ENCODE measurements at places on chromosomes 6 and 20.

GRCh38 chr6:100475554-100476320, 11.0 kb upstream of the SIM1 start:
- no peak for DNase-seq

DNA sequence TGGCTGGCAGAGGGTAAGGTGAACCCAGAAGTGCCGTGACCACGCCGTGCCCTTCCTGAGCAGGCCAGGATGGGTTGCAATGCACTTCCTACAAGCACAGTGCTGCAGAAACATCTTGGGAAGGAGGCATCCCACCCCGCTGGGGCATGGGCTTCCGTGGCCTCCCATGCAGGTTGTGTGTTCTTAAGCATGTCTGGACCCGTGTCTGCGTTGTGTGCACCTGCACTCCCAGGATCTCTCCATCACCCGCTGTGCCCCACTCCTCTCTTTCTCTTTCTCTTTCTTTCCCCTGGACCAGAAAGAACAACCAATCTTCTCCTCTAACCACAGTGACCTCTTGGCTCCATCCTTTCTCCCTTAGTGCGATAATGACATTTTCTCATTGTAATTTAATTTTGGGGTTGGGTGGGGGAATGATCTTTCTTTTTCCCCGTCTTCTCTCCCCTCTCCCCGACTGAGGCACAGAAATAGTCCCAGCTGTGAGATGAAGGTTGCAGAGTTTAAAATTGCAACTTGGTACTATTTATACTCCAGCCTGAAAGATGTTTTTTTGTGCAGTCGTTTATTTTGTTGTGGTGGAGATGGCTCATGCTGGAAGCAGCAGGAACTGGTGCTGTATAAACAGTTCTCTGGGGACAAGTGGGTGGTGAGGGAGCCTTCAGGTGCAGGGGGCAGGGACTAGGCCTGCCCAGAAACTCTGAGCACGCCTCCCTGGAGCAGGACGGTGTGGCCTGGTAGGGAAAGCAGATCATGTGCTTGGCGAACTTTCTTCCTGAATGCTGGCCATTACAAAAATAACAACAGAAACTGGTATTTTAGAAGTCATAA, 20.5 kb downstream of the BCAS4 start:
- no peak for DNase-seq

- no peak for DNase-seq
Measured at GRCh38 chr6:25302677-25303128, 23.5 kb downstream of the CARMIL1 start.

- DNase-seq: no peak
Measured at GRCh38 chr6:87155842-87156815, 764 bp downstream of the ZNF292 start.

- no peak for DNase-seq
Measured at GRCh38 chr6:4486568-4487315, 289.5 kb upstream of the CDYL start.

DNA sequence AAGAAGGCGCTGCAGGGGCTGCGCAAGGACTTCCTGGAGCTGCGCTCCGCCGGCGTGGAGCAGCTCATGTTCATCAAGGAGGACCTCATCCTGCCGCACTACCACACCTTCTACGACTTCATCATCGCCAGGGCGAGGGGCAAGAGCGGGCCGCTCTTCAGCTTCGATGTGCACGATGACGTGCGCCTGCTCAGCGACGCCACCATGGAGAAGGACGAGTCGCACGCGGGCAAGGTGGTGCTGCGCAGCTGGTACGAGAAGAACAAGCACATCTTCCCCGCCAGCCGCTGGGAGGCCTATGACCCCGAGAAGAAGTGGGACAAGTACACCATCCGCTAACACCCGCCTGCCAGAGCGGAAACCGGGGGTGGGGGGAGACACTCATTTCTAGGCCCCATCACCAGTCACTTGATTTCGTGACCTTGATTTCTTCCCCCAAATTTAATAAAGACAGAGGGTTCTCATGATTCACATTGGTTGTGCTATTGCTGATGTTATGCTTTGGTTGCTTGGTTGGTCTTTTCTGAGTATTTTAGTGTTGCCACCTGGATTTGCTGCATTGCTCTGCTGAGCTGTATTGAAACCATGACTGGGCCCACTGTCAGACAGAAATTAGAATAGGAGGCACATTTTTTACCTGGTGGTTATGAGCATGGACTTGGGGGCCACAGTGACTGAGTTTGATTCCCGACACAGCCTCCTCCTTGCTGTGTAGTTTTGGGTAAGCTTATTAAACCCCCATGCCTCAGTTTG, 1.5 kb downstream of the FAM50B start:
- no peak for DNase-seq

GRCh38 chr20:53939572-53940359, 130.6 kb downstream of the BCAS1 start:
- no peak for DNase-seq

DNA sequence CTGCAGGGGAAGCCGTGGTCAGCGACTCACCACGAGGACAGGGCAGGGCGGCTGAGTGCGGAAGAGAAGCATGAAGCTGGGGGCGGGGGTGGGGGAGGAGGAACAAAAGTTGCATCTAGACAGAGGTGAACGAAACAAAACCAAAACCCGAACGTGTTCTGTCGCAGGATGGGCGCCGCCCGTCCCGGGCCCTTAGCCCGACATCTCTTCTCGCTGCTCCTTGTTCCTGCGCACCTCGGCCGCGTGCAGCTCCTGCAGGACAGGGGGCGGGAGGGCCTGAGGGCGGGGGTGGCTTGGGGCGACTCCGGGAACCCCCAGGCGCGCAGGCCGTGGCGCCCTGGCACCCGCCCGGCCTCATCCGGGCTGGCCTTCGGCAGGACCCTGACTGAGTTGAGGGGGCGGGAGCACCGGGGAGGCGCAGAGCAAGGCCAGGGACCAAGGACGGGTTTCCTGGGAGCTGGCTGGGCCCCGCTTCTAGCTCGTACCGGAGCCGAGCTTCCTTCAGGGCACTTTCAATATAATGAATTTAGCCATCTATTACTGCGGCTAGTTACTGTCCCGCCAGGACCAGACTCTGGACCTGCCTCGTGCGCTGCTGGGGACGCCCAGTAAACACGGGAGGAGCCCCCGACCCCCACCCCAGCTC, 12.0 kb downstream of the STMN3 start:
- no peak for DNase-seq

- no peak for DNase-seq
Measured at GRCh38 chr6:33069021-33069738, 4.3 kb downstream of the HLA-DPA1 start.

DNA sequence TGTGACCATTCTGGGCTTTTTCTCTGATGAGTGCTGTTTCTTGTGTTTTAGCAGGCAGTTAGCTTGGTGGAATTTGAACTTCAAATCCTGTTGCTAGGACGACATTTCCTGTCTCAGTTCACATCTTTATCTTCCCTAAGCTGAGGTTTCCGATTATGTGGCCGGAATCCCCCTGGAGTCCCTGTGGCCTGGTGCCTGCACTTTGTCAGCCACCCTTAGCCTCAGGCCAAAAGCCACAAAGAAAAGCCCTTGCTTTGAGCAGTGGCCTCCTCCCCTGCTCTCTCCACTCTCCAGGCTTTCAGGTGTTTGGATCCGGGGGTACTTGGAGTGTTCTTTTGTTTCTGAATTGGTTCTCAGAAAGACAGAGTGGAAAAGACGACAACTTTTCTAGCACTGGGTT, 59.9 kb upstream of the PMEPA1 start:
- no peak for DNase-seq

GRCh38 chr6:136361787-136362186, 72.1 kb upstream of the BCLAF1 start:
- no peak for DNase-seq

DNA sequence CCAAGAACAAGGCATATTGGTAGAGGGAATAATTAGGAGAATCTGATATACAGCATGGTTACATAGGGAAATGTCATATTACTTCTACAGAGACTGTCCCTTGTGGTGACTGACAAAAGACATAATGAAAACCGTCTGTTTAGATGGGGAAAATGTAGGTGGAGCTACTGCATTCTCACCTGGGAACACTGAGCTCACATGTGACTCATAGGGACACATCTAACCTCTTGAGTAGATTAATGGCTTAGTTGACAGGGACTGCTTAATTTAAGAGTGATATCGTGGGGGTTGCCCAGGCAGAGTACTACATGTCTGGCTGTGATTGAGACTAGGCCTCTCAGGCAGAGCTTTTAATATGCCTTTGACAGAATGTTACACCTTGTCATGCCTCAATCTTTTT, 235.3 kb upstream of the ZFP64 start:
- DNase-seq: no peak

DNA sequence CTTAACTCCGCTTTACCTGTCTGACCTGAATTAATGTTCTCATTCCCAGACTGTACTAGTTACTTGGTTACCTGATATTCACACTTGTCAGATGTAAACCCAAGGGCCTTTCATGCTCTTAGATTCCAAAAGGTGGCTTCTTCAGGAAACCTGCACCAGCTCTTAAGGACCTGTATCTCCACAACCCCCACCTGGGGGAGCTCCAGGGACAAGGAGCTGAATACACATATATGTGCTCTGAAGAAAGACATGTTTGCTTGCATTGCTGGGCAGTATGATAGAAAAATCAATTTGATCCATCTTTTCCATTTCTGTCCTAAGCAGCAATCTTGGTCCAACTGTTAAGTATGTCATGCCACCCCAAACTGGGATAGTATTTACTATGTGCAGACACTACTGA, 64.8 kb upstream of the POU3F2 start:
- DNase-seq: no peak

DNA sequence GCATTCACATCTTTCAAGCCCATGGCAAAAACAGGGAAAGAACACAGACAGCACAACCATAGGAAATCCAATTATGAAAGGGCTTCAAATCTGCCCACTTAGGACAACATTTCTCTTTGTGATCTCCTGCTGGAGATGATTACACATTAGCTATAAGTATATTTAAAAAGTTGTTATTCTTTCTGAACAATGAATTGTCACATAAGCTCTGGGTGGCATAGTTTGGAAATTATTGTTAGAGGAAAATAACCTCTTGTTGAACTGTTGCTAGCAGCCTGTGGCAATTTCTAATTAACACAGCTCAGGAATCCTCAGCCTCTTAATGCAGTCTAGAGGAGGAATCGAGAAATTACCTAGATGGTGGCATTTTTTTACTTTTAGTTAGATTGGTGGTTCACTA, 54.9 kb downstream of the BCAS1 start:
- no peak for DNase-seq

DNA sequence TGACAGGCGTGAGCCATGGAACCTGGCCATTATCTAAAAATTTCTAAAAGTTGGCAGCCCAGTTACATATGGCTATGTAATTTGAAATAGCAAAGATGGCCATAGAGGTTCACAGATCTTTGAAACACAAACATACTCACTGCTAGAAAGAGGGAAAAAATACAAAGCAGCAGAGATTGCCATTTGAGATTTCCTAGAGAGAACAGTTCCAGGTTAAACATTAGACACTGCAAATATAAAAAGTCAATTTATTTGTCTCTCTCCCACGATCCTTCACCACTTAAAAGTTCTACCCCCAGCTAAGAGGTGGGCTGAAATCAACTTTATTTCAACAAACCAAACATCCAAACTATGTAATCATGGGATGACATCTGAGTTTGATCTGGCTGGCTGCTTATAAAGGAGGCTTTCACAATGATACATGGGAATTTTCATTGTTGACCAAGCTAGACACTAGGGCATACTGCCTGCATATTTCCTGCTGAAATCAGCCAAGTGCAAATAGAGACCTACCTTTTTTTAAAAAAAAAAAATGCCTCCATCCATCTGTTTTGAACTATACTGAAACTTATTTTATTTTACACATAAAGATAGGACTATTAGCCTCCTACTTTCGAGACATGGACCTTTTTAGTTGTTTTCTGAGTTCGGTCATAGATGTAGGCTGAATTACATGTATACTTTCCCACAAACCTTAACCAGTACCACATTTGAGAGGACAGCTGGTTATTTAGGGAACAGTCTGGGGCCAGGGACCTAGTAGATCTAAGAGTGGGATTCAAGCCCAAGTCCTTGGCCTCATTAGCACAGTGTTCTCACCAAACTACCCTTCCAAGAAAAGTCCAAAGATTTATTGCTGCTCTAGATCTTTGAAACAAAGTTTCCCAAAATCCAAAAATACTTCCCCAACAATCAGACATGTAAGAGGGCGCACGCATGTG, 16.6 kb downstream of the DCDC2 start:
- no peak for DNase-seq

GRCh38 chr6:13178107-13178506, 150.2 kb downstream of the TBC1D7 start:
- no peak for DNase-seq

GRCh38 chr6:35025232-35026188, 115.6 kb downstream of the TCP11 start:
- DNase-seq: no peak

DNA sequence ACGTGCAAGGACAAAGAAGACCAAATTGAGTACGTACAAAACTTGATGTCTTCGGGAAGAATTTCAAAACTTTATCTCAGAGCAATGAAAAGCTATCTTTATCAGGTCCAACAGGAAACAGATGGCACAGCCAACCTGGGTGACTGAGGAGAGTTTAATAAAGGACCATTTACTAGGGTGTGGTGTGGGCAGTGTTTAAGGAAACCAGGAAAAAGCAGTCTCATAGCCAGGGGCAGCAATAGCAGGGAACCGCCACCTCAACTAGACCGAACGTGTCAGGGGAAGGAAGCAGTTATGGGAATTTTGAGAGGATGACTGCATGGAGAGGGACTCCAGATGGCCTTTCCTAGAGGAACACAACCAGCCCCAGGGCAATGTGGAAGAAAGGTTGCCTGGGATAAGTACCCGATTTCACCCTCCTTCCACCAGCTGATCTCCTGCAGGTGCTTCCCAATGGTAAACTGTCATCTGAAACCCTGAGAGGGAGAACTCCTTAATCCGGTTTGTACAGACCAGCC, 15.2 kb upstream of the TAAR5 start:
- no peak for DNase-seq

GRCh38 chr20:378961-379336, 1.6 kb upstream of the TRIB3 start:
- no peak for DNase-seq

- DNase-seq: no peak
Measured at GRCh38 chr20:56584916-56585315, 44.2 kb upstream of the TFAP2C start.

DNA sequence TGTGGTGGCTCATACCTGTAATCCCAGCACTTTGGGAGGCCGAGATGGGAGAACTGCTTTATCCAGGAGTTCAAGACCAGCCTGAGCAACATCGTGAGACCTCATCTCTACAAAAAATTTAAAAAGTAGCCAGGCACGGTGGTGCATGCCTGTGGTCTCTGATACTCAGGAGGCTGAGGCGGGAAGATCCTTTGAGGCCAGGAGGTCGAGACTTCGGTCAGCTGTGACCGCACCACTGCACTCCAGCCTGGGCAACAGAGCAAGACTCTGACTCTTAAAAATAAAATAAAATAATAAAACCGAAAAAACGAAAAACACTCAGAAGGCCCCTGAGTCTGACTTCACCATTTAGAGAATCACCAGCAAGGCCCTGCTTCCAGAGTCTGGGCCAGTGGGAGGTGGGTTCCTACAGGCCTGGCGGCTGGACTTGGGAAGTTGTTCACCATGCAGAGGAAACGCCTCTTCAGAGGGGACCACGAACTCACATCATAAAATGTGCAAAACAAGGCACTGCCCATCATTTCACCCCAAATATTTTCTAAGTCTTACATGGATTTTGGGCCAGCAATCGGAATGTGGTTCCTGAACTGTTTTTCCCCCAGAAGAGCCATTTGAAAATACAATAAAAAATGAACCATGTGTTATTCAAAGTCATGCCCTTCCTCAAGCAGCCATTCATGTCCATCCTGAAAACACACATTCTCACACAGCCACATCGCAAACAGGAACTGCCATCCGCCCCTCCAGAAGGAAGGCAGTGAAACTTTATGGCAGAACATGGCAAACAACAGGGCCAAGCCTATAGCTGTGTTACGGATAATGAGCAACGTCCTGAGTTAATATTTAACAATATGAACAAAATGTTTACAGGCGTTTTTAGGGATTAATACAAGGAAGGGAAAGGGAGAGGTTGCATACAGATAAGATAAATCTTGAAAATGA, 57.8 kb downstream of the SLC22A23 start:
- DNase-seq: no peak

Data from cerebellar nuclear complex (tissue), 1 donor.